ENCODE measurements at places on chromosomes 1 and 21.

DNA sequence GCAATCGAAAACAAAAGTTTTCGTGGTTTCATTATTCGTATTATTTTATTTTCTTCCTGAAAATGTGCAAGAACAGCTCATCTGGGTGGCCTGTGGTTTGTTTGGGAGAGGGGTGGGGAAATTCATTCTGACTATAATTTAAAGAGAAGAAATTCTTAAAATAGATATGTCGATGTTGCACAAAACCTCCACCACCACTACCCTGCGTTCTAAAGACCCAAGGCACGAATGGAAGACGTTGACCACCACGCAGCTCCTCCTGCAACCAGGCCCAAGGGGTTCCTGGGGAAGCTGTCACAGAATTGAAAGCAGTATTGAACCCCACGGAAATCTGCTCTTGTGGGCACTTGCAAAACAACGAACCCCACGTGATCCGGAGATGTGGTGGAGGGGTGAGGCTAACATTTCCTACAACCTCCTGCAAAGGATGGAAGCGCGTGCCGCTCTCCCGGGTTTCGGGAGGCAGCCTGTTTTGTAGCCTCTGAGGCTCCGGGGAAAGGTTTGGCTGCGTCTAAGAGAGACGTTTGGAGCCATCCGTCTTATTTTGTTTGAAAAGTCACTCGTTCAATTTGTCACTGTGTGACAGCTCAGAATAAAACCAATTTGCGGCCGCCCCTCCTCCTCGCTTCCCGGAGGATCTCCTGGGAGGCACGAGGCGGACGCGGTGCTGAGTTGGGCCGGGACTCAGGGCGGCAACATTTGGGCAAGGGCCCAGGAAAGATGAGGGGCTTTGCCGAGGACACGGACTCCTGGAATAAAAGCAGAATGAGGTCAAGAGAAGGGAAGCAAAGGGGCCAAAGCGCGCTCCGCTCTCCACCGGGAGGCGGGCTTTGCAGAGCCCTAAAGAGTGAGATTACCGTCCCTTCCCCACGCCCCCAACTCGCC lies 810 bp upstream of the HLX start:
- ATAC-seq = no peak

- no peak for ATAC-seq
Observed at GRCh38 chr1:187839873-187840272, 1011.1 kb downstream of the PLA2G4A start.

DNA sequence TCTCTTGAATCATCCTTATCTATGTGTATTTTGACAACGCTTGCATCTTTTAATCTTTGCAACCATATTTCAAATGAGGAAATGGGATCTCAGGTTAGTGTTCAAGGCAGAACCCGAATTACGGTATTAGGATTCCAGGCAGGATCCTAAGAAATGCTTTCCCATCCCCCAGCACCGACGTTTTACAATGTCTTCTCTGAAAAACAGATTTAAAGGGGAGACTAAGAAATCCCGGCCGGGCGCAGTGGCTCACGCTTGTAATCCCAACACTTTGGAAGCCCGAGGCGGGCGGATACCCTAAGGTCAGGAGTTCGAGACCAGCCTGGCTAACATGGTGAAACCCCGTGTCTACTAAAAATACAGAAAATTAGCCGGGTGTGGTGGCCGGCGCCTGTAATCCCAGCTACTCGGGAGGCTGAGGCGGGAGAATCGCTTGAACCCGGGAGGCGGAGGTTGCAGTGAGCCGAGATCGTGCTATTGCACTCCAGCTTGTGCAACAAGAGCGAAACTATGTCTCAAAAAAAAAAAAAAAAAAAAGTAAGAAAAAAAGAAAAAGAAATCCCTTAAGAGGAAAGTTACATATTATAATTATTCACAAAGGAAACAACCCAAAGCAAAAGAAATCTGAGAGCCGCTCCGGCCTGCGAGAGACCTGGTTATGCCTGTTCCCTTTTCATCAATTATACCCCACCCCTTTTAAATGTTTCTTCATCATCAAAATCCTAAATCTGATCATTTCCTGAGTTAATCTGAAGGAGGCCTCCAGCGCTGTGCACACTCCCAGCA lies 801 bp upstream of the GORAB start:
- ATAC-seq = peak; percentile 25

DNA sequence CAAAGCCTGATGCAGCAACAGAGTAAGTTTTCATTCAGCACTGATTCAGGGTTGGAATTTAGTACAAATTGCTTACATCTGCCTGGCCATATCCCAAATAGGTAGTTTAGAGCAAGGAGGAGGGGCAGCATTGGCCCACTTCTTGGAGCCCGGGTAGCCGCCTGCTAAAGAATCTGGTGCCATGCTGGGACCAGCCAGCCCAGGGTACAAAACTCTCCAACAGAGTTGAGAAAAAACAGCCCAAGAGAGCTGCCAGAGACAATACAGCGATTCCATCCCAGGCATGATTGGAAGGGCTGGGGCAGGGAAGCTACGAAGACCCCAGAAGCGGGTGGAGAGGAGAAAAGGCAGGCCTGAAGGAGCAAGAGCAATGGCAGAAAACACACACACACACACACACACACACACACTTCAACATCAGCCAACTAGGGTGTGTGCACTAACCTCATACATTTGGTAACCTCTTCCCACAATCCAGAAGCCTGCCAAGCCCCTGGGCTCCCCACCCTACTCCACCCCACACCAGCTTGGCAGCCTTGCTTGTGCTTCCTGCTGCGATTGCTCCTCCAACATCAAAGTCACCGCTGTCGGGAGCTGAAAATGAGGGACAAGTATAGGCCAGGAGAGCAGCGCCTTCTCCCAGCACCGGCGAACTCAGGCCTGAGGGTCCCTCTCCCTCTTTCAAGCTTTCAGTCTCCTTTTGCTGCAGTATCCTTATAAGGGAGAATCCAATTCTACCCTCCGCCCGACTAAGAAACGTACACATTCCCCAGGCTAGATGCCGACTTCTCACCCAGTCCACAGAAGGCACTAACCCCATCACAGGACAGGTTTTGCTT lies 1.2 kb downstream of the PIK3C2B start:
- peak; percentile 34 for ATAC-seq
